Neural crest cell (in vitro differentiated cells): ENCODE measurements at places on chromosomes 6 and 20.

GRCh38 chr6:147752689-147753403 is 244.4 kb downstream of the SAMD5 start:
- no peak overlapping the region for H3K27ac ChIP-seq
- DNase-seq = no peak
- no peaks in the 10 kb centered on the region for H3K27me3 ChIP-seq
- H3K36me3 ChIP-seq = no peaks in the 10 kb centered on the region
- H3K4me1 ChIP-seq = no peaks in the 10 kb centered on the region

- H3K27ac ChIP-seq = no peak overlapping the region
- no peaks in the 10 kb centered on the region for H3K36me3 ChIP-seq
- no peaks in the 10 kb centered on the region for H3K4me1 ChIP-seq
- no peak overlapping the region for H3K4me3 ChIP-seq
These were observed 205.3 kb upstream of the FOXA2 start for GRCh38 chr20:22789676-22790075.

- H3K36me3 ChIP-seq = no peaks in the 10 kb centered on the region
- DNase-seq = no peak
- no peak overlapping the region for H3K4me3 ChIP-seq
- no peak overlapping the region for H3K27ac ChIP-seq
- peaks cover 10% of the 10 kb centered on the region for H3K27me3 ChIP-seq
These were observed 16.2 kb upstream of the TMEM181 start for GRCh38 chr6:158543606-158544185.

DNA sequence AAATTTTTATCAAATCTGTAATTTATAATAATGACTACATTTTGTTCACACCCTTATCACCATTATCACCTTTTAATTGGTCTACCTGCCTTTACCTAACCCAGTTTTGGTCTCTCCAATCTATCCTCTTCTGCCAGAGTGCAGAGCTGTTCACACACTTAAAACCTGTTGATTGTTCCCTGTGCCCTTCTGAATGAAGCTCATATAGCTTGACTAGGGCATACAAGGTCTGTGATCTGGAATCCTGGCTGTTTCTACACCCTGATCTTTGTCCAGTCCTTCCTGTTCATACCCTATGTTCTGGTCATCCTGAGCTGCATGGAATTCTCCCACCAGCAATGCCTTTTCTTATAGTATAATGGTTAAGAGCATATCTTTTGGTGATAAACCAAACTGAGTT is 28.9 kb upstream of the SUMO4 start:
- H3K27me3 ChIP-seq = no peaks in the 10 kb centered on the region
- H3K4me1 ChIP-seq = no peaks in the 10 kb centered on the region
- H3K4me3 ChIP-seq = no peak overlapping the region
- H3K27ac ChIP-seq = no peak overlapping the region
- peaks cover under 1% of the 10 kb centered on the region for H3K36me3 ChIP-seq

- no peak overlapping the region for H3K4me3 ChIP-seq
- H3K36me3 ChIP-seq = no peaks in the 10 kb centered on the region
- H3K27ac ChIP-seq = no peak overlapping the region
- peaks cover 3% of the 10 kb centered on the region for H3K27me3 ChIP-seq
- peaks cover 9% of the 10 kb centered on the region for H3K4me1 ChIP-seq
- DNase-seq = no peak
These were observed 120.1 kb upstream of the PMEPA1 start for GRCh38 chr20:57829805-57830514.

DNA sequence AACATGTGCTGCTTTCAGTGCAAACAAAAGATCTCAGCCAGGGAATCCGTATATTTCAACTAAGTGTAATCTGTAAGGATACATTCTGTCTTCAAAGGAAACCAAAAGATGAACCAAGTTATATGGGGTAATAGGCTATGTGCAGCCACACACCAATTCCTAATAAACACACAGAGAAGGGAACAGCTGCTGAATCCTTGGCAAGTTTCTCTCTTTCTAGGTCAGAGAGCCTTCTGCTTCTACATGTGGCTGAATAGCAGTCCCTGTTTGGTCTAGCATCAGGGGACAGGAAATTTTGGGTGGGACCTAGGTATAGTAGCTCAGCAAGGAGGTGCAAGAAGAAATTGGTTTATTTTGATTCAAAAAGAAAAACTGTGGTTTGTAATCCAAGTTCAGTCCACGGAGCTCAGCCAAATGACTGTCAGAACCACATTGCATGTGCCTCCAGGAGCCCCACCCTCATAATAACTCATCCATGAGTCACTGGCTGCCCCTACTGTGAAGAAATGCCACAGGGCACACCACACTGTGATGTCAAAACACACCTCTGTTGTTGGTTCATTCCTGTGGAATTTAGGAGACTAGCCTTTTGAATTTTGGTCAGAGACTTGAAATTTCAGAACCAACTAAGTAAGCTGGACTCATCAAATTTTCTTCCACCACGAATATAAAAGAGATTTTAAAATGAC is 21.1 kb downstream of the SPTLC3 start:
- no peaks in the 10 kb centered on the region for H3K4me1 ChIP-seq
- H3K27ac ChIP-seq = no peak overlapping the region
- no peak overlapping the region for H3K4me3 ChIP-seq
- H3K36me3 ChIP-seq = no peaks in the 10 kb centered on the region

GRCh38 chr20:8272766-8273165 is 140.7 kb downstream of the PLCB1 start:
- H3K27ac ChIP-seq = no peak overlapping the region
- peaks cover 9% of the 10 kb centered on the region for H3K4me1 ChIP-seq
- H3K27me3 ChIP-seq = no peaks in the 10 kb centered on the region
- no peaks in the 10 kb centered on the region for H3K36me3 ChIP-seq
